ENCODE measurements at places on chromosomes 5 and 9. TPM values are rescaled to one million over a fixed set of nuclear protein-coding genes. Genes with fewer than 3 reads are reported as not detected.

The ADGRD2 gene
- not detected for total RNA-seq

The LIX1 gene
- total RNA-seq = not detected

The CDC20B gene
- total RNA-seq = not detected

The AJM1 gene
- total RNA-seq = 0.73 TPM

The SLC45A2 gene
- total RNA-seq = 0.20 TPM

The AKNA gene
- 6.8 TPM for total RNA-seq

The SERINC5 gene
- total RNA-seq = 12.1 TPM

The DND1 gene
- 0.39 TPM for total RNA-seq

The LEAP2 gene
- total RNA-seq = 0.37 TPM

The SLC1A1 gene
- 28.7 TPM for total RNA-seq

The CANX gene
- total RNA-seq = 709 TPM

The SLC22A4 gene
- 5.1 TPM for total RNA-seq

The CFAP77 gene
- not detected for total RNA-seq

The C9orf153 gene
- 0.20 TPM for total RNA-seq

The TAS2R1 gene
- total RNA-seq = not detected

The PCDHB9 gene
- total RNA-seq = under 0.01 TPM

The IFNB1 gene
- total RNA-seq = not detected

The TAF11L5 gene
- not detected for total RNA-seq

The FAM221B gene
- not detected for total RNA-seq

The BSPRY gene
- total RNA-seq = not detected

The FAM81B gene
- not detected for total RNA-seq

The COL5A1 gene
- 56.7 TPM for total RNA-seq

The PCDHB15 gene
- not detected for total RNA-seq

The GLRA1 gene
- not detected for total RNA-seq

The ELAVL2 gene
- total RNA-seq = under 0.01 TPM

The FAT2 gene
- total RNA-seq = under 0.01 TPM

The RLN2 gene
- total RNA-seq = not detected

The CA9 gene
- total RNA-seq = 1.1 TPM

The CD74 gene
- 0.37 TPM for total RNA-seq

The SLC6A7 gene
- not detected for total RNA-seq

The SUSD3 gene
- total RNA-seq = 4.0 TPM

The GBGT1 gene
- 1.8 TPM for total RNA-seq

The IL7R gene
- total RNA-seq = 0.37 TPM

The TUSC1 gene
- 9.2 TPM for total RNA-seq

The FAM153A gene
- not detected for total RNA-seq

The CSF2 gene
- not detected for total RNA-seq

The PCDHGC4 gene
- 2.2 TPM for total RNA-seq

The GZMA gene
- not detected for total RNA-seq

The CDC23 gene
- 21.7 TPM for total RNA-seq

The SLIT3 gene
- total RNA-seq = 2.9 TPM

The MELK gene
- 38.9 TPM for total RNA-seq

The CLIC3 gene
- total RNA-seq = 0.20 TPM

The MEIKIN gene
- total RNA-seq = not detected

The SMC5 gene
- 29.9 TPM for total RNA-seq

The FYB1 gene
- under 0.01 TPM for total RNA-seq

The FAM120A gene
- 195 TPM for total RNA-seq

The EGFLAM gene
- 18.2 TPM for total RNA-seq

The ZDHHC11 gene
- total RNA-seq = 2.0 TPM

The IL3 gene
- total RNA-seq = not detected

The RGS7BP gene
- not detected for total RNA-seq

Data from subcutaneous preadipocyte (primary cell).